ENCODE measurements at places on chromosomes 7 and 10.

DNA sequence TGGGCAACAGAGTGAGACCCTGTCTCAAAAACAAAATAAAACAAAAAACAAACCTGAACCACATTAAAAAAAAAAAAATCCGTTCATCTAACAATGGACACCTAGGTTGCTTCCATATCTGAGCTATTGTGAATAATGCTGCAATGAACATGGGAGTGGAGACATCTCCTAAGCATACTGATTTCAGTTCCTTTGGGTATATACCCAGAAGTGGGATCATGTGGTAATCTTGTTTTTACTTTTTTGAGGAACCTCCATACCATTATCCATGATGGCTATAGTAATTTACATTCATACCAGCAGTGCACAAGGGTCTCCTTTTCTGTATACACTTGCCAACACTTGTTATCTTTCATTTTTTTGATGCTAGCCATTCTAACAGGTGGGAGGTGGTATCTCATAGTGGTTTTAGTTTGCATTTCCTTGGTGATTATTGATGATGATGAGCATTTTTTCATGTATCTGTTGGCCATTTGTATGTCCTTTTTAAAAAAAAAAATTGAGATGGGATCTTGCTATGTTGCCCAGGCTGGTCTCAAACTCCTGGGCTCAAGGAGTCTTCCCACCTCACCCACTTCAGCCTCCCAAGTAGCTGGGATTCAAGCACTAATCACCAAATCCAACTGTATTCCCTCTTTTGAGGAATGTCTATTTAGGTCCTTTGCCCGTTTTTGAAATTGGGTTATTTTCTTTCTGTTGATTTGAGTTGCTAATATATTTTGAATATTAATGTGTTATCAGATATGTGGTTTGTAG lies 17.5 kb downstream of the CDK13 start:
- no peak for DNase-seq

GRCh38 chr10:59580026-59580863 lies 129.4 kb downstream of the SLC16A9 start:
- peak; percentile 11 for DNase-seq

- DNase-seq, result no peak
These were observed 187.8 kb downstream of the COBL start for GRCh38 chr7:51128545-51129435.

GRCh38 chr7:17307969-17308648 lies 9.7 kb downstream of the AHR start:
- no peak for DNase-seq

DNA sequence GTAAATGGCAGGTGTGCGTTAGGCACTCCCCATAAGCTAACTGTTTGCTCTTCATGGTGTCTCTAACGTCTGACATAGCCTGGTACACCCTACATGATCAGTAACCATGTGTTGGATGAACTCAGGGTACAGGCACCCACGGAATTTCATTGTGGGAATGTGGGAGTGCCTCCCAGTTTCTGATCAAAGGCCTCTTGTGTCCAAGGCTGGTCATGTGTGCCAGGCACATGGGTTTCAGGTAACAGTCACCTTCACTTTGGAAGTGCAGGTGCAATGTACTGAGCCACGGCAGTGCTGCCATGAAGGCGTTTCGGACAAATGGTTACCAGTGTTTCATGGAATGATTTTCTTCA lies 298.3 kb downstream of the DNAJB6 start:
- DNase-seq, result no peak

- DNase-seq, result no peak
These were observed 70.5 kb downstream of the KLF6 start for GRCh38 chr10:3714531-3714930.

DNA sequence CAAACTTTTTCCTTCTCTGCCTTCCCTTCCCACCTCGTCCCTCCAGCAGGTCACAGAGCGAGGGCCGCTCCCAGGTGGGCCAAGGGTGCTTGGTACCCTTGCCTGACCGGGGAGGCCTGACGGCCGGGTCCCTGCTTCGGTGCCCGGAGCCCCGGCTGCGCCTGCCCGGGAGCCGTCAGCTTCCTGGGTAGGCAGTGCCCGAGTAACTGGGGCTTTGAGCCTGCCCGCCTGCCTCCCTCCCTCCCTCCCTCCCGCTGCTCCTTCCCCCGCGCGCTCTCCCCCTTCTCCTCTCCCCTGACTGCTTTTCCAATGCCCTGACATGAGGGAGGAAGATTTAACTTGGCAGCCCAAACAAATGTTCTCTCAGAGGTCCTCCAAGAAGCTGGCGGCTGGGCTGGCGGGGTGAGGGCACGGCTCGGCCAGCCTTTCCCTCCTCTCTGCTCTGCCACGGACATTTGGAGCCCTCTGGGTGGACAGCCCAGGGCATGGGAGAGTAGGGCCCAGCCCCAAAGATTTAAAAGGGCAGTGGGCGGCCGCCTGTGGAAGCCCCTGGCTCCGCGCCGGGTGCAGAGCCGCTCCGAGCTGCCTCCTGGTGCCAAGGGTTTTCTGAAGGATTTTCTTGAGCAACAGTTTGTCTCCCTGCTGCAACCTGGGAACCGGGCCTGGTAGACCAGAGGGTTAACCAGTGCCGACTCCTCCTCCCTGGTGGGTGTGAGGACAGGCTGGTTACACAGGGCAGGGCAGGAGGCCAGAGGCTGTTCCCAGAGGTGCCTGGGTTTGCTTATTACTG lies 2.0 kb downstream of the ZMIZ1 start:
- DNase-seq, result peak; percentile 69

- DNase-seq, result no peak
These were observed 33.9 kb downstream of the STOX1 start for GRCh38 chr10:68861253-68861652.

GRCh38 chr10:34905200-34905927 lies 90.3 kb upstream of the PARD3 start:
- DNase-seq, result no peak

DNA sequence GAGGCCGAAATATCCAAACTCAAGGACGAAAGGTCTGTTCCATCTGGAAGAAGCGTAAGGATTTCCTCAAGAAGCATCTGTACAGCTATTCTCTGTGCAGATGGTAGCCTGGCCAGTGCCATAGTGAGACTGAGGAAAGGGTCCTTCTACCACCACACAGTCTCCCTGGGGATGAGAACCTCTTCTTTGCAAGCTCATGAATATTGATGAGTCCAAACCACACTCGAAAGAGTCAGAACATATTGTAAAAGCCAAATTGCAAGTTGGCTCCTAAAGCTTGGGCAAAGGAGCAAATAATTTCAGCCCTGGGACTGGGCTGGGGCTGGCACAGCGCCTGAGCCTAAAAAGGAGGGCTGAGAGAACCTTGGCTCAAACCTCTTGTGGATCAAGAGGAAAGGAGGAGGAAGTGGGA lies 66.1 kb upstream of the PIP4K2A start:
- DNase-seq, result no peak

- no peak for DNase-seq
These were observed 817.6 kb downstream of the CCSER2 start for GRCh38 chr10:85145966-85146365.

- peak; percentile 76 for DNase-seq
These were observed 81.6 kb downstream of the ARHGAP22 start for GRCh38 chr10:48523212-48523819.

- DNase-seq, result peak; percentile 45
These were observed 159.6 kb downstream of the PARD3 start for GRCh38 chr10:34655286-34656170.

DNA sequence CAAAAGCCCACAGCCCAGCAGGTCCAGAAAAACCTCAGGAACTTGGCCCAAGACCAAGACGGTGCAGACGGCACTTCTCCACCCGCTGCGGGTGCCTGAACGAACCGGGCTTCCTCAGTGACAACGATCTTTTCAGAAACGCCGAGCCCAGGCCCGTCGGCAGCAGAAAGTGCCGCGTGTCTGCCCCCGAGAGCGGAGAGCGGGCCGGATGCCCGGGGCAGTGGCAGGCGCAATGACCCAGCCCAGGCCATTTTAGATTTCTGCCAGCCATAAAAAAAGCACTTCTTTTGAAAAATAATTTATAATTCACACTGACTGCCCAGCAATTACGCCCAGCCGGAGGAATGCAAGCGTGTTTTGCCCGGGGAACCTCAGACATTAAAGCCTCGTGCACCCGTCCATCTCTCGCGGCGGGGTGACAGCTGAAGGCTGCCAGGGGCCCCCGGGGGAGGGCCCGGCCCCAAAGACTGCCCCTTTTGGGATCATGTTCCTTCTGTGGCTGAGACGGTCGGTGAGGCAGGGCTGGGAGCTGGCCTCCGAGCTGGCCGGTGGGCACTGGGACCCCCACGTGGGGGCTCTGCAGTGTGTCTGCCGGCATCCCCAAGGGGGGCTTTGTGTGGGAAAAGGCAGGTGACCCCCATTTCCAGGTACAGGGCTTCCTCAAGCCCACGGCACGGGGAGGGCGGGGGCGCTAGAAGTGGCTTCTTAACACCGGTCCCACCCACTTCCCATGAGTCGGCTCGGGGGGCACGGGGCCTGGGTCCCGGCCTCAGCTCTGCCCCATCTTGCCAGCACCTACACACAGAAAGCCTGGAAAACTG lies 71.3 kb upstream of the PDGFA start:
- no peak for DNase-seq

- no peak for DNase-seq
These were observed 54.1 kb upstream of the OPN4 start for GRCh38 chr10:86600296-86600695.

- no peak for DNase-seq
These were observed 27.5 kb downstream of the MICALL2 start for GRCh38 chr7:1431634-1432380.

DNA sequence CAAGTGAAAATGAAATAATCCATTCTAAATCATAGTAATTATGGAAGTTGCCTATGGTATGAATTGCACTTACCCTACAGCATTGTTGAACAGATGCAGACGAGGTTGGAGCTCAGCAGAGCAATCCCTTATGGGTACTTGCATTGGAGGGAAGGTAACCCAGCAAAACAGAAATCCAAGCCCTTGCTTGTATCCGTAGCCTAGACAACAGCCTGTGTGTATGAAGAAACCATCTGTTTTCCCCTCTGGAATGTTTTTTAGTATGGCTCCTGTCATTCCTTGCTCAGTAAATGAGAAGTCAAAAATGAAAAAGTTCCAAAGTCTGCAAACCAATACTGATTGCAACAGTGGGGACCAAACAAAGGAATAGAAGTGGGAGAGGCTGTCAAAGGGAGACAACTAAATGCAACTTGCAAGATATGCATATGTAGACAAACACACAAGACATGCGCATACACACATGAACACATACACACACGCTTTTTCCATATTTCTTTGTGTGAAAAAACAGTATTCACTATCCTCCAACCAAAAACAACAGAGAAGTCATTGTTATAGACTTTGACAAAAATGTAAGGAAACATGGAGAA lies 260.8 kb downstream of the DYNC1I1 start:
- DNase-seq, result no peak

GRCh38 chr10:89565180-89565579 lies 29.8 kb upstream of the SLC16A12 start:
- no peak for DNase-seq

GRCh38 chr7:98548971-98549370 lies 68.1 kb upstream of the NPTX2 start:
- no peak for DNase-seq

DNA sequence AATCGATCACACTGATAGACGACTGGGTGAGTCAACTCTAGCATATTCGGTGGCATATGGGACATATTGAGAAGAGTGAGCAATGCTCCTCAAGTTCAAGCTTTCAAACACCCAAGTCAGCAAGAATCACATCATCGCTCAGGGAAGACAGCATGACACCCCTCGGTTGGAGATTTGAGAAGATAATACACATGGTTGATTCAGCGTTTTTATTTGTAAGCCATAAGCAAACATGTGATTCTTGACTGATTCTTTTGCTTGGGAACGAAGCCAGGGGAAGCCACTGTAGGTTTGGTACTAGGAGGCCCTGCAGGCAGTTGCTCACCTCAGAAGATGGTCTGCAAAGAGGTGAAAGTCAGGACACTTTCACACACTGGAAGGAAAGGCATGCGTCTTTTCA lies 12.6 kb downstream of the UCMA start:
- no peak for DNase-seq

- DNase-seq, result no peak
These were observed 759 bp downstream of the NUDT1 start for GRCh38 chr7:2242541-2243429.

GRCh38 chr10:21873198-21873597 lies 130.3 kb downstream of the DNAJC1 start:
- DNase-seq, result no peak

GRCh38 chr7:54145716-54146115 lies 396.5 kb upstream of the VSTM2A start:
- DNase-seq, result no peak

GRCh38 chr7:23184709-23185359 lies 3.0 kb downstream of the NUP42 start:
- DNase-seq, result no peak

DNA sequence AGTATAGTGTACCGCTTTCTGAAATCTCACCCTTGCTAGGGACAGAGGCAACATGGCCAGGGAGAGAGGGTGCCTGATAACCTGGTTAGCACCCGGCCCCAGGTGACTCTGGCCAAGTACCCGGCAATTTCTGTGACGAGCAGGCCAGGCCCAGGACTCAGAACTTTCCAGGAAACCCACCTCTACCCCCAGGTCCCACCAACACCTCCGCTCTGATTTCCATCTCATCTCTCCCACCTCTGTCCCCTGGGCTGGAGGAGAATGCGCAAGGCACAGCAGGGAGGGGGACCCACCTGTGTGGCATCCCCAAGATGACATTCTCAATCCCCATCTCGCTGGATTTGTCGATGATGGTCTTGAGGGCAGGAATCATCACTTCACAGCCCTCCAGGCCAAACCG lies 11.6 kb downstream of the OGDHL start:
- no peak for DNase-seq

DNA sequence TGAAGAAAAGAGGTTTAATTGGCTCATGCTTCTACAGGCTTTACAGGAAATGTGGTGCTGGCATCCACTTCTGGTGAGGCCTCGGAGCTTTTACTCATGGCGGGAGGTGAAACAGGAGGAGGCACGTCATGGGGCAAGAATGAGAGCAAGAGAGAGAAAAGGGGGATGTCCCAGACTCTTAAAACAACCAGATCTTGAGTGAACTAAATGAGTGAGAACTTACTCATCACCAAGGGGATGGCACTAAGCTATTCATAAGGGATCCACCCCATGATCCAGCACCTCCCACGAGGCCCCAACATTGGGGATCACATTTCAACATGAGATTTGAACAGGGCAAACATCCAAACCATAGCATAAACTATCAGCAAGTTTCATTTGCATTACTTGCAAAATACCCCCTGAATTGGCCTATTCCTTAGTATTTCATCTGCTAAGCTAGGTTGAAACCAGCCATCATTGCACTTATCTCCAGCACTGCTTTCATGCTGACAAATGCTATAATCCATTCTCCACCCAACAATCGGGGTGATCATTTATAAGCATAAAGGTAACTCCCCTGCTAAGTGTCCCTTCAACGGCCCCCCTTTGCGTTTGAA lies 179.0 kb downstream of the NOC3L start:
- peak; percentile 82 for DNase-seq

DNA sequence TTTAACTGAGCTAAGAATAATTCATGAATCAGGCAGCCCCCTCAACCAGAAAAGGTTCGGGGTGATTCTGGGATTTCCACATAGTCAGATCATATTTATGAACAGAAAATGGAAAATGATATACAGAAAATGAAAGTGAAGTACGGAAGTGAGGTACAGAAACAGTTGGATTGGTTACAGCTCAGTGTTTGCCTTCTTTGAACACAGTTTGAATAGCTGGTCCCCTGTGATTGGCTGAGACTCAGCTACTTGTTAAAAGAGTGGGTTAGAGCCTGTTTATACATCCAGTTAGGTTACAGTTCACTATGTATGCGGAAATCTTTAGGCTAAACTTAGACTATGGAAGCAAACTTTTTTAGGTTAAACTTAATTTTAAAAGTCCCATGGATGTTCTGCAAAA lies 511.7 kb downstream of the PLXDC2 start:
- no peak for DNase-seq

All from AG09309 (cell line).